ENCODE measurements at places on chromosomes 13 and 19.

- no peak for DNase-seq
Measured at GRCh38 chr13:96629331-96629730, 364.9 kb downstream of the OXGR1 start.

- no peak for DNase-seq
Measured at GRCh38 chr13:104987621-104988020, 1547.8 kb downstream of the EFNB2 start.

DNA sequence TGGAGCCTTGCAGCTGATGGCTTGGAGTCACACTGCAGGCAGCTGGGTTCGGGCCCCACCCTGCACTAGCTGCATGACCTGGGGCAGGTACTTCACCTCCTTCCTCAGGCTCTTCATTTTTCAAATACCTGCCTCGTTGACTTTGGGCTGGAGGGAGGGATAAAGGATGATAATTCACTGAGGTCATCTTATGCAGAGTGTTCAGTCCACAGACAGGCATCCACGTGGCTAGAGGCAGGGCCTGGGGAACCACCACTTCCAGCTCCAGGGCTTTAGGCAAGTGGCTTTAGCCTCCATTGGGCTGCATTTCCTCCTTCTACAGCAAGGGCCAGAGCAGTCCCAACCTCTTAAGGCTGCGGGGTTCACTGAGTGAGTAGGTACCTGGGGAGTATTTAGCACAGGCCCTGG lies 84.8 kb downstream of the SIPA1L3 start:
- no peak for DNase-seq

- DNase-seq = no peak
Measured at GRCh38 chr13:81990652-81991051, 1649.7 kb upstream of the SPRY2 start.

DNA sequence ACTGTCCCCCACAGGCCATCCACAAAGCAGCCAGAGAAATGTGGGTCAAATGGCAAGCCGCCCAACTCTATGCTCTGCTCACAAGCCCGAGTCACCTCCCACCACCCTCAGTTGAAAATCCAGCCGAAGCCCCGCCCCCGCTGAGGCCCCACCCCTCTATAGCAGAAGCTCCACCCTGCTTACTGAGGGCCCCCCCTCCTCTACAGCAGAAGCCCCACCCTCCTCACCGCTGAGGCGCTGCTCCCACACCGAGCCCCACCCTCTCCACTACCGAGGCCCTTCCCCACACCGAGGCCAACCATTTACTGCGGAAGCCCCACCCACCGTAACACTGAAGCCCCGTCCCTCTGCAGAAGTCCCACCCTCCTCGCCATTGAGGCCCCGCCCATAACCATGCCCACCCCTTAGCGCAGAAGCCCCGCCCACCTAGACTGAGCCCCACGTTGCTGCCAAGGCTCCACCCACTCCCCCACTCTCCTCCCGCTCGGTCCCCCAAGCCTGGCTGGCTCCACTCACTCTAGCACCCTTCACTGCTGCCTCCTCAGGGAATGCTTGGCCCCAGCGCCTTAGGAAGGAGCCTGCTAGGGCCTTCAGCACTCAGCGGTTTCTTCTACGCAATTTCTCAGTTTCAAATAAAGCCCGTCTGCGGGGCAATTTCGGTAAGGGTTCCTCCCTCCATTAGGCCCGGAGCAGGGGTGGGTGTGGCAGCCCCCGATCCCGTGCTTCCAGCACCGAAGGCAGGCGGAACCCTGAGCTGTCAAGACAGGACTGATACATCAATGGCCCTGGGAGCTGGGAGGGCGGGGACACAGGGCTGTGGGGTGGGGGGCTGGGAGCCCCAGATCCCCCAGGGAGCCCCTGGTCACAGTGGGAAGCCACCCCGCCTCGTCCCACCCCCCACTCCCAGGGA lies 9.0 kb upstream of the MYDGF start:
- no peak for DNase-seq

DNA sequence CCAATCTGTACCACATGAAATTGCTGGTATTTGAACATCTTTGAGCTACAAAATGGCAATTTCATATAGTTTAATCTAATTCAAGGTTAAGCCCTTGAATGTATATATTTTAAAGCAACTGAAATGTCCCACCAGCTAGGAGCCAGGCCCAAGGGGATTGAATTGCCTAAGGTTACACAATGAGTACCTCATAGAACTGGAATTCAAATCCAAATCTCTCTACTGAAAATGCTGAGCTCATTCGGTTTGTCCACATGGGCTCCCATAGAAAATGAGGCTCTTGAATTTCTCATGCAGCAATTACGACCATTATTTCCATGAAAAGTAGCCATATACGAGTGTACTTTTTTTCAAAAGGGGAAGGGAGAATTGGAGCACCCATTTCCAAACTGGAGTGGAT lies 31.5 kb upstream of the FNDC3A start:
- DNase-seq = no peak

GRCh38 chr19:18319591-18320135 lies 3.2 kb downstream of the LSM4 start:
- DNase-seq = no peak

GRCh38 chr13:66723576-66723975 lies 506.6 kb downstream of the PCDH9 start:
- no peak for DNase-seq

GRCh38 chr19:47257411-47258169 lies 1.3 kb downstream of the CCDC9 start:
- DNase-seq = no peak

GRCh38 chr13:22050951-22051563 lies 380.2 kb downstream of the FGF9 start:
- no peak for DNase-seq

DNA sequence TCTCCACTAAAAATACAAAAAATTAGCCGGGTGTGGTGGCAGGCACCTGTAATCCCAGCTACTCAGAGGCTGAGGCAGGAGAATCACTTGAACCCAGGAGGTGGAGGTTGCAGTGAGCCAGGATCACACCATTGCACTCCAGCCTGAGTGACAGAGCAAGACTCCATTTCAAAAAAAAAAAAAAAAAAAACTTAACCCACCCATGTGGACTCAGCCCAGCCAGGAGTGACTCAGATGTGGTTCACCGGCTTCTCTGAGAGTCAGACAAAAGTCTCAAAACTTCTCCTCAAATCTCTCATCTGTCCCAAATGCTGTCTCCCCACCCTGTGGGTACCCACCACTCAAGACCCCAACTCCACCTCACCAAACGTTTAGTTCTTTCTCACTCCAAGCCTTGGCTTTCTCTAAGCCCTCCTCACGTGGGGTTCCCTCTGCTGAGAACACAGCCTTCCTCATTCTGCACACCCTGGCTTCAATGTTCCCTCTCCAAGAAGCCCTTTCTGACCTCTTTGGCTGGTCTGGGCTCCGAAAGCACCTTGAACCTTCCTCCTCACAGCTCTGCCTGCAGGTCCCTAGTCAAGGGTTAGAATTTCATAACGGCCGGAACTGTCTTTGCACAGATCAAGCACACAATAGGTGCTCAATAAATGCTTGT lies 11.1 kb upstream of the RAB3A start:
- DNase-seq = no peak

DNA sequence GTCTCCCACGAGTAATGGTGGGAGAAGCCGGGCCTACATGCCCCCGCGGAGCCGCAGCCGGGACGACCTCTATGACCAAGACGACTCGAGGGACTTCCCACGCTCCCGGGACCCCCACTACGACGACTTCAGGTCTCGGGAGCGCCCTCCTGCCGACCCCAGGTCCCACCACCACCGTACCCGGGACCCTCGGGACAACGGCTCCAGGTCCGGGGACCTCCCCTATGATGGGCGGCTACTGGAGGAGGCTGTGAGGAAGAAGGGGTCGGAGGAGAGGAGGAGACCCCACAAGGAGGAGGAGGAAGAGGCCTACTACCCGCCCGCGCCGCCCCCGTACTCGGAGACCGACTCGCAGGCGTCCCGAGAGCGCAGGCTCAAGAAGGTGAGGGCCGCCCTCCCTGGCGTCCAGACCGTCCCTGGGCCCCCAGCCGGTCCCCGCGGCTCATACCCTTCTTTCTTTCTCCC lies 1.4 kb upstream of the USF2 start:
- no peak for DNase-seq

DNA sequence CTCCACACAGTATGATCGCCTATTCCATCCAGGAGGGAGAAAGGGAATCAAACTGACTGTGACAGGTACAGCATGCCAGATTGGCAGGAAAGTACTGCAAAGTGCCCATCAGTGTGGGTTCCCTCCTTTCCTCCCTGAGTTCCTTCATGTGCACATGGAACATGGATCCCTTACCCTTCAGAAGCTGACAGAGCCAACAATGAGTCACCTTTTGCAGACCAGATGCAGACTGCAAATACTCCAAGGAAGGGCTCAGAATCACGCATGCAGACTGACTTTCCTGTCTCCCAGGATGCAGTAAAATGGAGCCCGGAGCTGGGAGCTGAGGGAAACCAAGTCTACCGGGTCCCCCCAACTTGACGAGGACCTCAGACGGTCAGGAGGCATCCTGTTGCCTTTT lies 41.8 kb downstream of the SACS start:
- no peak for DNase-seq

DNA sequence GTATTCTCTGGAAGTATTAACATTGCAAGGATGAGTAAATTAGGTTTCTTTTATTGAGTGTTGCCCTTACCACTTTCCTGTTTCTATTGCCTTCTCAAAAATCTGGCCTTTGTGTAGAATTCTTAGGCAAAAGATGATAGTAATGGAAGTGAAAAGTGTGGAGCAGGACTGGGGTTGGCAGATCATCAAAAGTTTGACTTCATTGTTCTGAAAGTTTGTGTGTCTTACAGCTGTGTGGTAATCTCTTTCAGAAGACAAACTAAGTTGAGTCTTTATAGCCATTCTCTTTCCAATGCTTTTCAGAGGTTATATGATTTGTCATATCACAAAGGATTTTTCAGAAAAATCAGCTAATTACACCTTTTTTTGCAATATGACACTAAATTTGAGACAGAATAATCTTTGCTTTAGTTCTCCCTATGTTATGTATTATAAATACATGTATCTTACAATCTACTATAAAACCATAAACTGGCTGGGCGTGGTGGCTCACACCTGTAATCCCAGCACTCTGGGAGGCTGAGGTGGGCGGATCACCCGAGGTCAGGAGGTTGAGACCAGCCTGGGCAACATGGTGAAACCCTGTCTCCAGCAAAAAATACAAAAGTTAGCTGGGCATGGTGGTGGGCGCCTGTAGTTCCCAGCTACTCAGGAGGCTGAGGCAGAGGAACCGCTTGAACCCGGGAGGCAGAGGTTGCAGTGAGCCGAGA lies 8.7 kb upstream of the KCNRG start:
- no peak for DNase-seq

DNA sequence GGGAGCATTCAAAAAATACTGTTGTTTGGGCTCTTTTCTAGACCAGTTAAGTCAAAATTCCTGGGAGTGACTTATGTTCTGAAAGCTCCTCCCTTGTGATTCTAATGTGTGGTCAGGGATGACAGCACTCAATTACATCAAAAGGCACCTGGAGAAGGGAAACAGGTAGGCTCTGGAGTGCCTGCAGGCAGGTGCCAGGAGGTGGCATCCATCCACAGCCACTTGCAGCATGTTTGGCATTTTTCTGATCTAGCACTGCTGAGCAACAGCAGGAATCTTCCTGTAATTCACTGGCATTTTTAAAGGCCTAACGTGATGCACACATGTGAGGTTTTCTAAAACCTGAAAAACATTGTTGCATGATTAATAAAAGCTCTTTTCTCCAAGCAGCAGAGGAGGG lies 94.6 kb downstream of the CCNA1 start:
- no peak for DNase-seq

GRCh38 chr13:47008318-47008717 lies 111.5 kb upstream of the HTR2A start:
- no peak for DNase-seq

- no peak for DNase-seq
Measured at GRCh38 chr13:109118521-109118920, 489.1 kb downstream of the MYO16 start.

DNA sequence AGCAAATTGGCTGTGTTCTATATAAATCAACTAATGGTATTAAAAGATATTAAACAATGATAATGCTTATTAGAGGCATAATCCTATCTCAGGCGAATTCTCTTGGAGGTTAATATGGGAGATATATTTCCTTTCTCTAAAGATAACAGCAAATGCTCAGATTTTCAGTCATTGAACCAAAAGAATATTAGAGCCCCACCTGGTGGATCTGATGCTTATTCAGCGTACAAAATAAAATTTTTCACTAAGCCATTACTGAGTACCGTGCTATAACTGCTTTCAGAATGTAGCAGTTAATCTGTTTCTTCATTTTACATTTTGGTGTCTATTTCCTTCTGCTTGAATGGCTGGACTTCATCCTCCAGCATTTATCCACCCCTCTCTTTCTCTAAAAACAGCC lies 143.3 kb upstream of the IPO5 start:
- peak; percentile 37 for DNase-seq

GRCh38 chr19:41434450-41434849 lies 5.3 kb downstream of the DMAC2 start:
- DNase-seq = no peak

- no peak for DNase-seq
Measured at GRCh38 chr13:25288966-25289365, 1.7 kb upstream of the MTMR6 start.

Measured in NCI-H2171 treated with DMSO at 0.1 percent for 48 hours (cell line).